ENCODE measurements at places on chromosomes 3 and 15.

GRCh38 chr15:65824031-65824743 lies 32.1 kb upstream of the DENND4A start:
- peak; percentile 67 for DNase-seq

DNA sequence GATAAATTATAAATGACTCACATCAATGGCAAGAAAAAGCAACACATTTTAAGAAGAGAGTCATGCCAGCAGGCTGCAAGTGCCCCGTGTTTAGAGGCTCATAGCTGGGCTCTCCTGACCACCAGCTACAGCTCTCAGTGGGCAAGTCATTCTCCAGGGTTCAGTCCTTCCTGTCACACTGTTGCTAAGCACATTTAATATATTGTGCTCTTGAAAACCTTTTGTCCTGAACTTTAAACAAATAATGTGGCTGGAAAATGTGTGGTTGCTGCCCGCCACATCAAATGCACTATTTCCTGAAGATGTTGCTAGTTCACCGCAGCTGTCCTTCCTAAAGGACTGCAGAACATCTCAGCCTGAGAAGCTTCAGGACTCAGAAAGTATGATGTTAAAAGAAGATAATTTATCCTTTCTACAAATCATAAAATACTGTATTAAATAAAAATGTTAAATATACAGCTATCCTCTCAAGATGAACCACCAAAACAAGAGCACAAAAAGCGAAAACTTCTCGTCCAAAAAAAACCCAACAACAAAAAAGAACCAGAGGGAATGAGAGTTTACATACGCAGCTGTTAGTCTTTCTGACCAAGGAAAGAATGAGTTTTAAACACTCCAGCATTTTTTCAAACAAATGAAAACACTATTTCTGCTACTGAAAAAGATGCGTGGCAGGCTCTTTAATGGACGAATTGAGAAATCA lies 951 bp downstream of the TARS3 start:
- no peak for DNase-seq

DNA sequence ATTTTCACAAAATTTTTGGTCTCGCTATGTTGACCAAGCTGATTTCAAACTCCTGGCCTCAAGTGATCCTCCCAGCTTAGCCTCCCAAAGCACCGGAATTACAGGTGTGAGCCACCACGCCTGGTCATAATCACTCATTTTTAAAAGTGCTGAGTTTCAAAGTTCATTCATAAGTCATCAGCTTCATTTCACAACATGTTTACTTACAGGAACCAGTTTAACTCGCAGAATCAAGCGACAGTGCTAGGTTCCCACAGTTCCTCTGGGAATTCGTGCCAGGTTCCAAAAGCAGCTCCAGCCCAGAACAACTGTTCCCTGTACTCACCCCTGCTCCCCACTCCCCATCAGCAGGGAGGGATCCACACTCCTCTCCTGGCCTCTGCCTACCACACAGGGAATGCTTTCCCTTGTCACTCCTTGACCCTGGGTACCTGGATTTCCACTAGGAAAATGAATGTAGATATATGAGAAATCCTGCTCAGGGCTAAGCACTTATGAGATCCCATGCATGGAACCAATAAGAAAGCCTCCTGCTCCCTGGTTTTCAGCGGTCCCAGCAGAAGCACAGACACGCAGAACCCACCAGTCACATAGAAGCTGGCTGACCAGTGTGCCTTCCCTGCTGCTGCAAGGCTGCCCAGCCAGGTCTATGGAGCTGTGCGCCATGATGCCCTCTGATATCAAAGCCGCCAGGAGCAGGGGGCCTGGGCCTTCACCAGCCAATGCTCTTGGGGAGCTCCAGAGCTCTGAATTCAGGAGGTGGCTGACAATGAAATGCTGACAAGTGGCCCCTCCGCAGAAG lies 72.3 kb downstream of the ITGB5 start:
- DNase-seq, result no peak

DNA sequence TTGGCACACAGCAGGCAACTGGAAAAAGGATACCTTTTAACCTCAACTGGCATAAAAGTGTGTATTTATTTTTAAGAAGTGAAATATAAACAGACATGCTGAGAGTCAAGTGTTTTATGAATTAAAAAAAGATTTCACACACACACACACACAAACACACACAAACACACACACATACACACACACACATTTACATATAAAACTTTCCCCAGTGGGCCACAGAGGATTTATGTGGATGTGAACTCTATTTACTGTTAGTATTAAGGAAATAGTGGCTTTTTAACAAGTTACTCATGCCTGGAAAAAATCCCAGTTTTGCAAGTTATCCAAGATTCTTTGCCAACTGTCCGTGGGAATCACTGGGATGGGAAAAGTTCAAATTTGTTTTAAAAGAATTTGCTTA lies 725.9 kb upstream of the NR2F2 start:
- DNase-seq, result no peak

GRCh38 chr3:183074261-183074660 lies 25.0 kb downstream of the MCCC1 start:
- no peak for DNase-seq

GRCh38 chr3:122183521-122183892 lies at the start of gene CASR:
Gene CASR (plus strand): TSS chr3:122183668. CDS start chr3:122254190, 70,522 bp downstream.
- DNase-seq, result peak; percentile 34

DNA sequence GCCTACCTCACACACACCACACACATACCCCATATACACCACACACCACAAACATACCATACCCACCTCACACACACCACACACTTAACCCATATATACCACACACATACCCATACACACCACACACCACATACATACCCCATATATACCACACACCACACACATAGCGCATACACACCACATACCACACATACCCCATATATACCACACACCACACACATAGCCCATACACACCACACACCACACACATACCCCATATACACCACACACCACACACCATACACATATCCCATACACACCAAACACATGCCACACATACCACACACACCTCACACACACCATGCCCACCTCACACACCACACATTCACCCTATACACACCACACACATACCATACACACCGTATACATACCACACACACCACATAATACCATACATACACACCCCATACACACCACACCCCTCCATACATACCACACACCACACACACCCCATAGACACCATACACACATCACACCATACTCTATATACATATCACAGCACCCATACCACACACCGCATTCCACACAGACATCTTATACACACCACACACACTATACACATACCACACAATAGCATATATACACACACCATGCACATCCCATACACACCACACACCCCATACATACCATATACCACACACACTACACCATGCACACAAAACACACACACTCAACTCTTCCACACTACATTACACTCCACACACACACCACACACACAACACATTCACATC lies 29.5 kb downstream of the APBA2 start:
- DNase-seq, result no peak

Data from neural progenitor cell (in vitro differentiated cells).